ENCODE measurements at places on chromosomes 3 and 15. TPM values are rescaled to one million over a fixed set of nuclear protein-coding genes. Genes with fewer than 3 reads are reported as not detected.

The CCR5 gene
- 0.25 TPM for total RNA-seq

The USP8 gene
- 45.3 TPM for total RNA-seq

The CISH gene
- 269 TPM for total RNA-seq

The IQCH gene
- 2.1 TPM for total RNA-seq

The QRICH1 gene
- total RNA-seq = 171 TPM

The GP9 gene
- total RNA-seq = not detected

Data from activated CD4-positive, alpha-beta T cell treated with anti-CD3 and anti-CD28 coated beads for 36 hours (primary cell).